ENCODE measurements at places on chromosomes 7 and 10.

DNA sequence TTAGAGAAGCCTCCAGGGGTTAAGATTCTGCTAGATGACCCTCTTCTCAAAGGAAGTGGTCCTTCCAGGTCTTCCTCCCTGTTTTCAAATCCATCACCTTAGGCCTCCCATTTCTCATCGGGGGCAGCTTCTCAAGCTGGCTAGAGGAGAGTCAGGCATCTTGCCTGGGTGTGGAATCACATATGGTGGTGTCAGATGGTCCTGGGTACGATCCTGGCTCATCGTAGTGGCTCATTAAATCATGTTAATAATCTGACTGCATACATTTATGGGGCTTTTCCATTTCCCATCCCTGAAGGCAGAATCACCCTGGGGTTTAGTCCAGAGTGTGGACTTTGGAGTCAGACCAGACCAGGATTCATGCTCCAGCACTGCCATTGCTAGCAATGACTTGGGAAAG lies 132.6 kb downstream of the RPS24 start:
- no peak for DNase-seq

GRCh38 chr10:68826764-68827591 lies at the start of gene STOX1:
Gene STOX1 (plus strand): TSS chr10:68827531. CDS start chr10:68827624, 93 bp downstream.
- peak; percentile 27 for DNase-seq

GRCh38 chr7:148348466-148348865 lies 242.1 kb upstream of the C7orf33 start:
- no peak for DNase-seq

DNA sequence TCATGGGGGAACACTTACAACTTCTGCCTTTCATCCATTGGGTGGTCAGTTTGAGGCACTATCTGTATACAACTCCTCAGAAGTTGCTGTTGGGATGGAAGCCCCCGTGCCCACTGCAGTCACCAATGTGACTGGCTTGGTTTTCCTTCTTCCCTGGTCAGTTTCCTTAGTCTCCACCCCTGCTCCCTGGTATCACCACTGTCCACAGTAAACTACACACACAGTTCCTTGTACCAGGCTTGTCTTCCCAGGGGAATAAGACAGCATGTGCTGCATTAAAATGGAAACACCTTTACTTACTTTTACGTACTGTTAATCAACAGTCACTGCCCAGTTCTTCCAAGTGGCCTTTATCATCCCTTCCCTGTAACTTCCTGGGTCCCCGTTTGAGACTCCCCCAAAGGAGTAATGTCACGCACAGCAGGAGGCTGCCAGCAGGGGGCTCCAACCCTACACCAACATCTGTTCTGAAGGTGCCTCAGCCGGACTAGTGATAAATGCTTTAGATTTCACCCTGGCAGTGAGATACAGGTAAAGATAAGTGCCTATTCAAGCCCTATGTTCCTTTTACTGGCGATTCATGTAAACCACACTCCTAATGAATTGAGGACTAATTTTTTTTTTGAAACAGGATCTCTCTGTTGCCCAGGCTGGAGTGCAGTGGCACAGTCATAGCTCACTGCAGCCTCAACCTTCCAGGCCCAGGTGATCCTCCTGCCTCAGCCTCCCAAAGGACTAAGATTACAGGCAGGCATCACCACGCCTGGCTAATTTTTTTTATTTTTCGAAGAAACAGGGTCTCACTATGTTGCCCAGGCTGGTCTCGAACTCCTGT lies 45.3 kb upstream of the PIK3AP1 start:
- DNase-seq, result peak; percentile 57

DNA sequence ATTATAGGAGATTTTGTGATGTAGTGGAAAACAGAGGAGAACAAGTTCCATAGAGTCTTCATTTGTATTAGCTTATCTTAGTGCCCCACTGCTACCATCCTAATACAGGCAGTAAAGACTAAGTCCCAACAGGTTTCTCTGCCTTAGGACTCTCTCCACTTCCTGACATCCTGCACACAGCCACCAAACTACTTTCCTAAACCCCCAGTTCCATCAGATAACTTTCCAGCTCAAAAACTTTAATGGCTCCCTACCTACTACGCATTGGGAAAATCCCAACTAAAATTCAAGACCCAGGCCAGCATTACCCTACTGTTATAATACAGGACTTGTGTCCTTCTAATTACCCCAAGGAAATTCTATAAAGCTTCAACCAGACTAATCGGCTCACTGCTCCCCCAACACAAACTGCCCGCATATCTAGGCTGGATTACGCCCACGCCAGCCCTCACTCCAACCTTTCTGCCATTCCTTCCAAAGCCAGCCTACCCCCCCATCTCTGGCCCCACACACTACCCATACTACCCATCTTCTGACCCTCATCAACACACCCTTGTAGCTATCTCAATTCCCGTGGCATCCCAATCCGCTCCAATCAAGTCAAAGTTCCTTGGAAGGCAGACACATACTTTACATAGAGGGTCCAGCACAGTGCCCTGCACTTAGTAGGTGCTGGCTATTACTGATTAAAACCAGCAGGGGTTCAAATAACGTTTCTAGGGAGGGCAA lies 1.4 kb downstream of the IDE start:
- DNase-seq, result no peak
